Stimulated activated CD4-positive, alpha-beta T cell treated with anti-CD3 and anti-CD28 coated beads, Interleukin-15, amount 100 ng/mL, for 1 hour (primary cell): ENCODE measurements at places on chromosomes 5 and 9.

- no peak for DNase-seq
Observed at GRCh38 chr9:78009186-78009585, 22.4 kb downstream of the GNAQ start.

DNA sequence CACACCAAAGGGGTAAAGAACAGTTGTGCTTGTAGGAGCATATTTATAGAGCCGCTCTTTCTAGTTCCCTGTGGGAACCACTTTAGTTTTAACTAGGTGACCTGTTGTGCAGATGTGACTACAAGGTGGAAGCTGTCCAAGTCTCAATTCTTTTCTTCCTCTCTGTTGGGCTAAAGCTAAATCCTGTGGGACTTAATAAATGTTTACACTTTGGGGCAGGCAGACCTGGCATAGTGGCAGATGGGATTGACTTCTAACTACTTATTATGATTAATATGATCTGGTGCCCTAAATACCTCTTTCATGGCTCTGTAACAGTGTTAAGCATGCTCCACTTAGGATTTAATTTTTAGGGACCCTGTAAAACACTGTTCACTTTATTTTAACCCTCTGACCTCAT lies 265.3 kb downstream of the KCTD16 start:
- DNase-seq: no peak

DNA sequence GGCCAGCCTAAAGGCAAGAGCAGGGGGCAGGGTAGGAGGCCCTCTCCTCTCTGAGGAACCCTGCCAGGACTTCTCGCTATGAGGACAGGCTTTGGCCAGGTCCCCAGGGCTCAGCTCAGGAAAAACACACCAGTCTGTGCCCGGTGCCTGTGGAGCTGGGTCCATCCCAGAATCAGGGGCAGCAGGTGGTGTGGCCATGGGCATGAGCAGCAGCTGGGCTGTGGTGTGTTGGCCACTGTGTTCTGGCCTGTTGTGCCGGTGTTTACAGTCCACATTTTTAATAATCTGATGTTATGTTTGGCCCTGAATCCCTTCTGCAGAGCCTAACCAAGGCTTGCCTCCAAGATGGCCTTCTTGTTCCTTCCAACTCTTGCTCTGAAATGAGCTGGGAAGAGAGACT lies 77.0 kb downstream of the FGF18 start:
- DNase-seq: no peak

DNA sequence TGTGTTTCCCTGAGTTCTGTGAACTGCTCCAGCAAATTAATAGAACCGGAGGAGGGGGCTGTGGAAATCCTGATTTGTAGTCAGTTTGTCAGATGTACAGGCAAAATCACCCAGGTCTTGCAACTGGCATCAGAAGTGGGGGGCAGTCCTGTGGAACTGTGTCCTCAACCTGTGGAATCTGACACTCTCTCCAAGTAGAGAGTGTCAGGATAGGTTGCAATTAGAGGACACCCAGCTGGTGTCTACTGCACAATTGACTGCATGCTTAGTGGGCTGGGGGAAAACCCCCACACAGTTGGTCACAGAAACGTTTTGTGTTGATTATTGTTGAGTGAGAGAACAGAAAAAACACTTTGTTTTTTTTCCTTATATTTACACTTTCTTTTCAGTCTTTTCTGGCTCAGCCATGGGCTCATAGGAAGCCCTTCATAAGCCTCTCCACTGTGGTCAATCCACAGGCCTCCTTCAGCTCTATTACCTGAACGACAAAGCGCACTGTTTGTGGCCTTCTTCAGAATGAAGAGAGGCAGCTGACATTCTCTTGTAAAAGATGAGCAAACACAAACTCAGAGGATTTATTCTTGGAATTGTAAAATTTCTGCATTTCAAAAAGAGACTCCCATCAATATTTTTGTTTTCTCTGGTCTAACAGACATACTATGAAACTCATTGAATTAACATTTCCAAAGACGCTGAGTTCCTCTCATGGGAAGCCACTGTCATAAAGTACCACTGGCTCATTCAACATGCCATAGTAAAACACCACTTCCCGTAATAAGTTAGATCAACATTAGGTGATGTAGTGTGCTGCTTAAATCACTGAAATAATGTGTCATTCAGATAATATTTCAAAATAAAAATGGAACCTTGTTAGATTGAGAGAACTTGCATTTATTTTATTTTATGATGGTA lies 348.9 kb upstream of the RFX3 start:
- DNase-seq: no peak

DNA sequence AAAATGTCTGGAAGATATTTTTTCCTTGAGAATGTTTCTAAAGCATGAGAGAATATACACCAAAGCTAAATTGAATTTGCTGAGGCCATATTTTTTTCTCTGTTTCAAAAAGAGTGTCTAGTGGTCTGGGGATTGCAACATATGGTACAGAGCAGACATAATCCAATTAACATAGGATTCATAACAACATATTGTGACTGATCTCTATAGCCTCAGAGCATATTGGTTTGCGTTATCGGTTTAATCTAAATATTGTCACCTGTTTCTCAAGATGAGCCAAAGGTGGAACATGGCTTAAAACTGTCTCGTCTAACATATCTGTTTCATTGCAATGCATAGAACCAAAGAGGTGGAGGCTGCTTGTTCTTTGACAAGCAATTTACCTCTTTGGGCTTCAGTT lies 3.9 kb downstream of the PPP3R2 start:
- DNase-seq: no peak

DNA sequence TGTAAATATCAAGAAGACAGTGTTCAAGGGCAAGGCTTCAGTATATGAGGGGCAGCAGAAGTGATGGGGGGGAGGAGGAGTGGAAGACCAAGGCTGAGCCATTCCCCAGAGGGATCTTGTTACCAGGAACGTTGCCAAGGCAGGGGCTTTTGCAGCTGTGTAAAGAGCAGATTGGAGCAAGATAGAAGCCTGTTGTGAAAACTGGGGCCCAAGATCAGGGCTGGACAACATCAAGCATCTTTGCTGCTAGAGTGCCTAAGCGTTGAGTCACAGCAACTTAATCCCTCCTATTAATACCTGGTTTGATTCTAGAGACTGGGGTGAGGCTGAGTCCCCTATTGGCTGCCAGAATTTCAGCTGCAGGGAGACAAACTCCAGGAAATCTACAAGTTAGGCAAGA lies 18.4 kb upstream of the ERCC6L2 start:
- no peak for DNase-seq

GRCh38 chr5:69034898-69035297 lies 58.9 kb upstream of the SLC30A5 start:
- no peak for DNase-seq

- no peak for DNase-seq
Observed at GRCh38 chr5:79011219-79011836, 26.2 kb upstream of the ARSB start.

GRCh38 chr9:134525070-134525815 lies 116.4 kb upstream of the COL5A1 start:
- no peak for DNase-seq

DNA sequence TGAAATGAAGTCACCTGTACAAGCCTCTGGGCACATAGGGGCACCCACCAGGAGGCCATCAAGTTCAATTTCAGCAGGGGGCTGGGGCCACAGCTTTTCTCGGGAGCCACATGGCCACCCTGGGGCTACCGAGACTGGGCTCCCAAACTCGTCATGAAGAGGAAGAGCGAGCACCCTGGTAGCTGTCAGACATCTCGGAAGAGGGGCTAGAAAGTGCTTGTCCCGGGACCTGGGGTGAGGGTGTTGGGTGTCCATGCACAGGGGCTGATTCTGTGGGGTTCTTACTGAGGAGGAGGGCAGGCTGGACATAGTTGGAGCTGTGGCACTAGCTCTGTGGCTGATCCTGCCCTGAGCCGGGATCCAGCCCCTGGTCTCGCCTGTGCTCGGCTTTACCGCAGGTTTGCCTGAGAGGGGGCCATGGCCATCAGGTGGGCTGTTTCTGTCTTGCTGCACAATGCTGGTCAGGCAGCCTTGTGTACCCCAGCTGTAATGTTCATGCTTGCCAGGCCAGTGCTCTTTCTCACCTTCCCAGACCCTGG lies 70.3 kb downstream of the PHF2 start:
- no peak for DNase-seq

- no peak for DNase-seq
Observed at GRCh38 chr9:136470792-136471469, 11.9 kb downstream of the SEC16A start.

DNA sequence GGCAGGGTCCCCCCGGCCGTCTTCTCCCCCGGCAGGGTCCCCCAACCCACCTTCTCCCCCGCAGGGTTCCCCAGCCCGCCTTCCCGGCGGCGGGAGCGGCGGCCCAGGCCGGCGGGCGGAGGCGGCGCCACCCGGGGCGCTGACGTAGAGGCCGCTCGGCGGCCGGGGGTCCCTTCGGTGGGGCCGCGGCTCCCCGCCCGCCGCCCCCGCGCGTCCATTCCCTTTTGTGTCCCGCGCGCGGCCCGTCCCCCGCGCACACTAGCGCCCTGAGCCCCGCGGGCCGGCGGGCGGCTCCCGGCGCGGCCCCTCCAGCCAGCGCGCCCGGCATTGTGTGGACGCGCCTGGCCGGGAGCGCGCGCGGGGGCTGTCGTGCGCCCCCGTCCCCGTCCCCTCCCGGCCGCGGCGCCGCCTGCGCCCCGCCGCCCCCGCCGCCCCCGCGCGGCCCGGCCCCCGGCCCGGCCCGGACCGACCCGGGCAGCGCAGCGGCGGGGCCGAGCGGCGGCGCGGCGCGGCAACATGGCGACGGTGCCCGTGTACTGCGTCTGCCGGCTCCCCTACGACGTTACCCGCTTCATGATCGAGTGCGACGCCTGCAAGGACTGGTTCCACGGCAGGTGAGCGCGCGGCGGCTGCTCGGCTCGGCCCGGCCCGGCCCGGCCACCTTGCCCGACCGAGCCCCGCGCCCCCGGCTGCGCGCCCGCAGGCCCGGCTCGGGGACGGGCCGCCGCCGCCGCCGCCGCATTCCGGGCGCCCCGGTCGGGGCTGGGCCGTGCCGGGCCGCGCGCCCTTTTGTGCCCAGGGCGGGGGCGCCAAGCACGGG lies at the start of gene PHF2:
TSS of gene PHF2 (plus strand) at position 327 of the 820 bp plus-strand sequence. CDS start at position 517, 190 bp downstream.
- DNase-seq: no peak

DNA sequence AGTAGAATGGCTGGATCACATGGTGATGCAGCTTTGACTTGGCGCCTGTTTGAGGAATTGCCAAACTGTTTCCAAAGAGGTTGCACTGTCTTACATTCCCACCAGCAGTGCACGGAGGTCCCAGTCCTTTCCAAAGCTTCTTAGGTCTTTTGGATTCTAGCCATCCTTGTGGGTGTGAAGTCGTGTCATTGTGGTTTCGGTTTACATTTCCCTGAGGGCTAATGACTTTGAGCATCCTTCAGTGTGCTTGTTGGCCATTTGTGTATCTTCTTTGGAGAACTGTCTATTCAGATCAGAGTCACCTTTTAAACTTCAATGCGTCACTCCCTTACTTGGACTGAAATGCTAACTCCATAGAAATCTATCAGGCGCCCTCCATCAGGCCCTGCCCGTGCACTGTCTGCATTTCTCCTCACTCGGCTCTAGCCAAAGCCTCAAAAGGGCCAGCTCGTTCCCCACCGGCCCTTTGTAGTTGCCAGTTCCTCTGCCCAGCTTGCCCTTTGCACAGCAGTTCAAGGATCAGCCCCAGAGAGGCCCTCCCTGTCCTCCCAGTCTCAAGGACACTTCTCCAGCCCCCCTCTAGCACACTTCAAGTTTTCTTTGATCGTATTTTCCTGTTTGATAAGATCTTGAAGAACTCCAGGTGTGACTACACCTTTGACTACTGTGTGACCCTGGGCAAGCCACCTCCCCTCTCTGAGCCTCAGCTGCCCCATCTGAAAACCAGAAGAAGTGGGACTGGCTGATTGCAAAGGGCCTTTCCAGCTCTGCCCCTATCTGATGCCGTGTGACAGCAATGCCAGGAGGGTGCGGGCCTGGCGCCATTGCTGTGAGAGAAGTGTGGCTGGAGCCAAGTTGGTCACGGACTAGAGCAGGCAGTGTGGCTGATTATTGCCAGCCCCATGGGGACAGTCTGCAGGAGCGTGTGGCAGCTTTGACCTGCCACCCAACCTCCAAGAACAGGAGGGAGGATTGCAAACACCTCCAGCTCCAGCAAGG lies 5.6 kb downstream of the HRH2 start:
- DNase-seq: no peak

DNA sequence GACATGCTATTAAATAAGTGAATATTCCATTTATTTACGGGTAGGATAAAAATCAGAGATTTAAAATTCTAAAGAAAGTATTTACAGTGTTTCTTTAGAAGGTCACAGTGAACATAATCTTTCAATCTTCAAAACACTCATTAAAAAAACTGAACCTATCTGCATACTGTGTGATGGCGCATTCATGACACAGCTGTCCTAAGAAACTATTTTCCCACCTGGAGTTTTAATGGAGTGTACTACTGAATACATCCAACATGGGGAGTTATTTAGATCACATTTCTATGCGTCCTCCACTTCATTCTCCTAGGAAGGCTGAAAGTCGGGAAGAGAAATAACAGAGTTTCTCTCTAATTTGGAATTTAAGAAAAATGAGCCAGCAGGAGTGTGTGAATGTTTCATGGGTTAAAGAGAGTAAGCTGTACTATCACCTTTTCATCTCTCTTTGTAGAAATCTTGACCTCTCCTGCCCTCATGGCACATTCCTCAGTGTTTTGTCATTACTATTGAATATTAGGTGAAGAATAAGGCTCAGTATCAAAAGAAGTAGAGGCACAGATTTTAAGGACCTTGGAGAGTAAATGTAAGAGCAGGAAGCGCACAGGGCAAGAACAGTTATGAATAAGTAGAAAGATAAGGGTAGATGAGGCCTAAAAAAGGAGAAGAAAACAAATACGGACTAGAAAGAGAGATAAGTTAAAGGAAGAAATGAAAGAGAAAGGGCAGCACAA lies 551.2 kb upstream of the TUSC1 start:
- DNase-seq: no peak

GRCh38 chr5:180090769-180091546 lies 19.4 kb upstream of the RNF130 start:
- DNase-seq: no peak

DNA sequence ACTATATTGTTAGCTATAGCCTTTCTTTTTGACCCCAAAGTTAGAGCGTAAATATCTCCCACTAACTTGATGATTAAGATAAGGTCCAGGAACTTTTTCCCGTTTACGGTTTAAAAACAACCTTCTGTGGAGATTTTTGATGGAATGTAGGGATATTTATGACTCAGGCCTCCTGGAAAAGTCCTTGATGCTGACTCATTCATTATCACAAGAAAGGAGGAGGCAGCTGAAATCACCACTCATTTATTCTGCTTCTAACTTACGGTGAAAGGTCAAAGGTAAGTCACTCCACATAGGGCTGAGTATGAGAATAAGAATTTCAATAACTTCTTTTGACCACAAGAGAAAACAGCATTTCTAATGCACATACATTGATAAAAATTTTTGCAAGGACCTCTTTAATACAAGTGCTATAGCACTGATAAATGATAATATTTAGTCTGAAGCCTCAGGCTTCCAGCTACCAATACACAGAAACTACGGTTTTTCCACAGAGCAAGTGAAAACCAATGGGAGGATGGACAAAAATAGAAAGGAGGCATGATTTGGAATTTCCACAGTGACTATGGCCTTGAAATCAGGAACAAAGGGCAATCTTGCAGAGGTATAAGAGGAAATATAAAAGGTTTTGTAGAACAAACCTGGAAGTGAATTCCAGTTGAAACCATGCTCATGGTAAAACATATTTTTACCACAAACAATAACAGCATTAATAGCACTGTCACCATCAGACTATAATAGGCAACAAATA lies 146.5 kb downstream of the PPP2R2B start:
- DNase-seq: no peak

GRCh38 chr5:166354332-166354731 lies 1937.1 kb upstream of the WWC1 start:
- DNase-seq: no peak

- no peak for DNase-seq
Observed at GRCh38 chr5:56175488-56175887, 57.6 kb downstream of the ANKRD55 start.

GRCh38 chr5:109218818-109219217 lies 191.0 kb downstream of the PJA2 start:
- no peak for DNase-seq
